BJ (cell line): ENCODE measurements at places on chromosomes 2 and 18.

GRCh38 chr2:28586867-28587266, 91.0 kb downstream of the PLB1 start:
- DNase-seq = no peak

DNA sequence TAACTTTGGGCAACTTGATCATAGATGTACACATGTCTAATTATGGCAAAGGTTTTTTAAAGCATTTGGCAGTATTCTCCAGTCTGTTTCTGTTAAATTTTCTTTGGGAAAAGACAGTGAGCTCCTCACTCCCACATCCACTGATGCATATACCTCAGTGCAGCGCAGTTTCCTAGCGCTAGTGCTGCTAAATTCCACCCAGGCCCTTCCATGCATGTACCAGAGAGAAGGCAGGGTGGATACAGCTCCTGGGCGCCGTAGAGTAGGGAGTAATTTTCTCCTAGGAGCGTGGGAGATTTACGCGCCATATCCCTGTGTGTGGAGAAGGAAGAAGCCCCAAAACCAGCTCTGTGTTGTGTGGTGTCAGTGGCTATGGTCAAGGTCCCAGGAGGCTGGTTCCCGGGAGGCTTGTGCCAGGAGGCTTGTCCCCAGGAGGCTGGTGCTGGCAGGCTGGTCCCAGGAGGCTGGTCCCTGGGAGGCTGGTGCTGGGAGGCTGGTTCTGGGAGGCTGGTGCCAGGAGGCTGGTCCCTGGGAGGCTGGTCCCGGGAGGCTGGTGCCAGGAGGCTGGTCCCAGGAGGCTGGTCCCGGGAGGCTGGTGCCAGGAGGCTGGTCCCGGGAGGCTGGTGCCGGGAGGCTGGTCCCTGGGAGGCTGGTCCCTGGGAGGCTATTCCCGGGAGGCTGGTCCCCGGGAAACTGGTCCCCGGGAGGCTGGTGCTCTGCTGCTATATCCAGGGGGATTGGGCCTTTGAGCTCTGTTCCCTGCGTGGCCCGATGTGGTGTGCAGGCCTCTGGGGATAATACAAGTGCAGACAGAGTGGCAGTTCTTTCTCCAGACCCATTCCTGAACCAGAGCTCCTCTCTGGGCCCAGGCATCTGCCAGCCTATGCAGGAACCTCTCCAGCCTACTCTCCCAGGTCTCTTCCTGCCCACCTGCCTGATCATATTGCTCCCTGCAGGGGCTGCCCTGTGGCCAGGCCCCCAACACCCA, 161.2 kb downstream of the SEPTIN10 start:
- DNase-seq = no peak

DNA sequence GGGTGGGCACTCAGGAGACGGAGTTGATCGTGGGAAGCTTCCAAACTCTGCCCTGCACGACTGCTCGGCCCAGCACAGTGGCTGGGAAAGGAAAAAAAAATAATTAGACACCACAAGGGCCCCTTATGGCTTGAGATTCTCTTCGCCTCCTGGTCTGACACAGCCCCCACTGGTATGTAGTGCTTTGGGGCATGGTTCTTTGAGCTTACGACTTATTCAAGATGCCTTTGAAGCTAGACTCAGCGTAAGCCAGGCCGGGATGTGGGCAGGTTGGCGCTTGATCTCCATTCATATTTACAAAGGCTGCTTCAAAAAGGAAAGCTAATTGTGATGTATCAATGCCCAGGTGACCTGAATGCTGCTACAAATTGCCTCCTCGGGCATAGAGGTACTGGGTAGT, 50.5 kb downstream of the CXCR4 start:
- no peak for DNase-seq

GRCh38 chr18:7608781-7609201, 41.7 kb downstream of the PTPRM start:
- DNase-seq = peak; percentile 70

GRCh38 chr2:212135739-212136138, 402.9 kb downstream of the ERBB4 start:
- no peak for DNase-seq
